ENCODE measurements at places on chromosomes 1 and 21. TPM values are rescaled to one million over a fixed set of nuclear protein-coding genes. Genes with fewer than 3 reads are reported as not detected.

Gene C1orf87
- total RNA-seq = not detected

Gene FCGR3A
- 4.5 TPM for total RNA-seq

Gene LIN28A
- total RNA-seq = not detected

Gene FLG2
- not detected for total RNA-seq

Gene GUCA2A
- not detected for total RNA-seq

Gene DTL
- 20.7 TPM for total RNA-seq

Gene HSPA6
- 1.2 TPM for total RNA-seq

Gene TGFB2
- 32.8 TPM for total RNA-seq

Gene YRDC
- 6.0 TPM for total RNA-seq

Gene S100A7A
- not detected for total RNA-seq
